SK-N-DZ (cell line): ENCODE measurements at places on chromosomes 12 and 14.
A peak's percentile ranks its signal among the peaks of the same experiment; 100 is the strongest.

DNA sequence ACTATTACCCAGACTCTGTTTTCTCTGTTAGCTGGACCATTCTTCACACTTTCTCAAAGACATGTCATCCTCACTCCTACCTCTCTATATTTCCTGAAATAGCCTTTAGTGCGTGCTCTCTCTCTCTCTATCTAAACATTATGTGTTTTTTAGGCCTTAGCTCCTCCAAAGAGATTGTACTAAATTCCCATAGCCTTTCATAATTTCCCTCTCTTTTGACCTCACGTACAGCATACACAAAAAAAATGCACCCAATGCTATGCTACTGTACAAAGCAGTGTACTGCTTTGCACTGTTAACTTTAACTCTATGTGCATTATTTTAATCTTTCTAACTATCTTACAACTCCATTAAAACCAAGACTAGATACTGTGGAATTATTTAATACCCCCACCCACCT, 288.4 kb downstream of the DAD1 start:
- no peak for DNase-seq

GRCh38 chr14:21072031-21072473, 1.9 kb downstream of the ARHGEF40 start:
- peak; percentile 20 for DNase-seq

- no peak for DNase-seq
These were observed 418.2 kb downstream of the BCAT1 start for GRCh38 chr12:24530689-24531088.

- DNase-seq = peak; percentile 58
These were observed 506.6 kb upstream of the ATXN7L3B start for GRCh38 chr12:74031045-74031444.

- no peak for DNase-seq
These were observed 16.3 kb upstream of the ABHD12B start for GRCh38 chr14:50855558-50855957.

GRCh38 chr14:21192447-21192822, 36.6 kb upstream of the OR5AU1 start:
- DNase-seq = peak; percentile 28

DNA sequence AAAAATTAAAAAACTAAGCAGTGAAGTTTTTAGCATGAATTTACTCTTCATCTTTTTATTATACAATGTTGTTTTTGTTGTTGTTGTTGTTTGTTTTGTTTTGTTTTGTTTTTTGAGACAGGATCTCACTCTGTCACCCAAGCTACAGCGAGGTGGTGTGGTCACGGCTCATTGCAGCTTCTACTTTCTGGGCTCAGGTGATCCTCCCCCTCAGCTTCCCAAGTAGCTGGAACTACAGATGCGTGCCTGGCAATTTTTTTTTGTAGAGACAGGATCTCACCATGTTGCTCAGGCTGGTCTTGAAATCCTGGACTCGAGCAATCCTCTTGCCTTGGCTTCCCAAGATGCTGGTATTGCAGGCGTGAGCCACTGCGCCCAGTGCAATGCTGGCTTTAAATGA, 11.3 kb downstream of the PPFIBP1 start:
- no peak for DNase-seq

- DNase-seq = no peak
These were observed 128.4 kb upstream of the NCOR2 start for GRCh38 chr12:124695861-124696260.

DNA sequence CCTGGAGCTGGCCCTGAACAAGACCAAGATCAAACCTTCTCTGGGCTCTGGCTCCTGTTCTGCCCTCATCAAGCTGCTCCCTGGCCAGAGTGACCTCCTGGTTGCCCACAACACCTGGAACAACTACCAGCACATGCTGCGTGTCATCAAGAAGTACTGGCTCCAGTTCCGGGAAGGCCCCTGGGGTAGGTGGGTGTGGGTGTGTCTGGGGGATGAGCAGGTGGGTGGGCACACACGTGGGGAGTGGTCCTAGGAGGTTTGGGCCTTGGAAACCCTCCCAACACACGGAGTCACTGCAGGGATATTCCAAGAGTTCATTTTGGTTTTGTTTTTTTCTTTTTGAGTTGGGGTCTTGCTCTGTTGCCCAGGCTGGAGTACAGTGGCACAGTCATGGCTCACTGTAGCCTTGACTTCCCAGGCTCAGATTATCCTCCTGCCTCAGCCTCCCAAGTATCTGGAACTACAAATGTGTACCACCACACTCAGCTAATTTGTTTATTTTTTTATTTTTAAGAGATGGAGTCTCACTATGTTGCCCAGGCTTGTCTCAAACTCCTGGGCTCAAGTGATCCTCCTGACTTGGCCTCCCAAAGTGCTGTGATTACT, 16.5 kb downstream of the PLBD2 start:
- no peak for DNase-seq

- DNase-seq = no peak
These were observed 69.6 kb upstream of the KRAS start for GRCh38 chr12:25320123-25321006.

DNA sequence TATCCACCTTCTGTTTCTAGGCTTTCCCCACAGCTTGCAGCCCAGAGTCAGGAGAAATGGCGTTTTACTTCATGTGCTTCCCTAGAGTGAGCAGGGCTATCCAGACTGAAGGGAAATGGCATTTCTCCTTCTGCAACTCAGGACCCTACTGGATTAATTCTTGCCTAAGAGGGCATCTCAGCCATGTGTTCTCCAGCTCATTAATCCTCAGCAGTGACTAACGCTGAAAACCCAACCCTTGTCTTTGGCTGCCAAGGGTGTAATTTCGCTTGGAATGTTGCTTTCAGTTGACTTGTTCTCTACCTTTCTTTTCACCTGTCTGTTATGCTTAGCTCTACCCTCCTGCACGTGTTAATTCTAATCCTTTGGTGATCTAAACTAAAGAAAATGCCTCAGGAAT, 21.0 kb upstream of the EMP1 start:
- DNase-seq = no peak
